Stimulated activated effector memory CD8-positive, alpha-beta T cell treated with anti-CD3 and anti-CD28 coated beads, Interleukin-12 subunit alpha, Interleukin-12 subunit beta, amount 100 ng/mL, for 72 hours (primary cell): ENCODE measurements at places on chromosomes 12 and 14.

- peak; percentile 89 for DNase-seq
These were observed at the start of gene ADSS1 for GRCh38 chr14:104723651-104724406. TSS of gene ADSS1 (plus strand) at chr14:104724229. CDS start at chr14:104724271, 42 bp downstream.

GRCh38 chr14:96029089-96029645, 10.0 kb upstream of the C14orf132 start:
- DNase-seq = no peak

GRCh38 chr14:80393766-80394165, 182.5 kb upstream of the DIO2 start:
- DNase-seq = no peak

- no peak for DNase-seq
These were observed 81.4 kb upstream of the KRAS start for GRCh38 chr12:25332143-25332542.

DNA sequence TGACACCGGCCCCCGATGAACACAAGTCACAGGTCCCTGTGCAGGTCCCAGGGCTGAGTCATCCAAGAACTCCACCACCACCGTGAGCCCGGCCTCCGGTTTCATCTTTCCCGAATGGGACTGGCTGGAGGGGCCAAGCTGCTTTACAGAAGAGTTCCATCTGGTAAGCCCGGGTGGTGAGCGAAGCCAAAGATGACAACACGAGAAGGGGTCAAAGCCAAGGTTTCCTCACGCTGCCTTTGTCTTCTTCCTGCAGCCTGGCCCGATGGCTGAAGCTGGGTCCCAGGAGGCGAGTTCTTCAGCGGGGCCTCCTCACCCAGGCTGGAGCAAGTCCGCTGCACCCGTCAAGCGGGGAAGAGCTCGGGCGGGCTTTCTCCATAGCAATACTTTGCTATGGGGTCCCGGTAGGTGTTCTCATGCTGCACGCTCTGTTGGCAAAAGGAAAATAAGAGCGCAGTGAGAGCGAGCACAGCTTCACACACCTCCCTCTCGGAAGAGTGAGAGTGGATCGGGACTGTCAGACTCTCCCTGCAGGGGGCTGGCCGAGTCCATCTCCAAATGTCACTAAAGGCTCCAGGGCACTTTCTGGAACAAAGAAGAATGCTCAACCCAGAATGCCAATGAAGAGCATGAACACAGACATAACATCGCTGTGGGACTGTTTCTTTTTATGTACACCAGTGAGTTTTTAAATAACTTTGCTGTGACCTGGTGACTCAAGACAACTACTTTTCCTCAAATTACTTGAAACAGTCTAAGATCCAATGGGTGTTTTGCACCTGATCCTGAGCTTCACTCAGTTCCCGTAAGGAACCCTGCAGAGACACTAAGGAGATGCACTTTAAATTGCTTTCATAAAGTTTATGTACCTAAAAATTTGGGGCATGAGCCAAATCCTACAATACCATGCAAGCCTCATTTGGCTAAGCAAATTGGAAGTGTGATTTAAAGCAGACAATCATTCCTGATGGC, 20.1 kb downstream of the SPRING1 start:
- no peak for DNase-seq

GRCh38 chr12:41932470-41932991, 212.1 kb downstream of the GXYLT1 start:
- DNase-seq = no peak

DNA sequence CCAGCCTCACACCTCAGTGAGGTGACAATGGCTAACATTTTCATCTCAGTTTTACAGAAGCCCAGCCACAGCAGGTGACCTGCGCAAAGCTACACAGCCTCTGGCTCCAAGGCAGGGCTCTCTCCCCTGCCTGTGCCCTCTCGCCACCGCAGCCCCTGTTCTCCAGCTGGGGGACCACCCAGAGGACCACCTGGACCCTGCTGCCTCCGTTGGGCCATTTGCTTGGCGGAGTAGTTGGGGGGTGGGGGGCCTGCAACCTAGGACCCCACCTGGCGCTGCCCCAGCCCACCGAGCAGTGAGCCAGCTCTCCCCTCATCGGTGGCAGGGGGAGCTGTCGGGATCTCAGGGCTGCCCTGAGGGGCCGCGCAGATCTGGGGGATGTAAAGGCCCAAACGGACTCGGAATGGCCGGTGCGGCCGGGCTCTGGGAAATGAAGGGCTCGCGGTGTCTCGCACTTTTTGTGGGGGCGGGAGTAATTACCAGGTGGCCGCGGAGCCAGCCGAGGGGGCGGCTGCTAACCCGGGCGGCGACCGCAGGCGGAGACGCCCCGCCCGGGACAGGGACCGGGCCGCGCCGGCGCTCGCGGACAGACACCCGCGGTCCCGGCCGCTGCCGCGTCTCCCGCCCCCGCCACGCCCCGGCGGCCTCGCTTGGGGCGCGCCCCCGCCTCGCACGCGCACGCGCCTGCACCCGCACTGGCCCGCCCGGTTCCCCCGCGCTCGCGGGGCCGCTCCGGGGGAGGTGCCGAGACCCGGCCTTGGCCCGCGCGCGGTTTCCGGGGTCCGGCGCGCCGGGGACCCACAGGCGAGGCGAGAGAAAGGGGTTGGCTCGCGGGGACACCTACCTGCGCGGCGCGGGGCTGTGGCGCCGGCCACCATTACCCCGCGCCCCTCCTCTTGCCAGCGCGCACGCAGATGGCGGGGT, 8.6 kb upstream of the GPR68 start:
- no peak for DNase-seq

DNA sequence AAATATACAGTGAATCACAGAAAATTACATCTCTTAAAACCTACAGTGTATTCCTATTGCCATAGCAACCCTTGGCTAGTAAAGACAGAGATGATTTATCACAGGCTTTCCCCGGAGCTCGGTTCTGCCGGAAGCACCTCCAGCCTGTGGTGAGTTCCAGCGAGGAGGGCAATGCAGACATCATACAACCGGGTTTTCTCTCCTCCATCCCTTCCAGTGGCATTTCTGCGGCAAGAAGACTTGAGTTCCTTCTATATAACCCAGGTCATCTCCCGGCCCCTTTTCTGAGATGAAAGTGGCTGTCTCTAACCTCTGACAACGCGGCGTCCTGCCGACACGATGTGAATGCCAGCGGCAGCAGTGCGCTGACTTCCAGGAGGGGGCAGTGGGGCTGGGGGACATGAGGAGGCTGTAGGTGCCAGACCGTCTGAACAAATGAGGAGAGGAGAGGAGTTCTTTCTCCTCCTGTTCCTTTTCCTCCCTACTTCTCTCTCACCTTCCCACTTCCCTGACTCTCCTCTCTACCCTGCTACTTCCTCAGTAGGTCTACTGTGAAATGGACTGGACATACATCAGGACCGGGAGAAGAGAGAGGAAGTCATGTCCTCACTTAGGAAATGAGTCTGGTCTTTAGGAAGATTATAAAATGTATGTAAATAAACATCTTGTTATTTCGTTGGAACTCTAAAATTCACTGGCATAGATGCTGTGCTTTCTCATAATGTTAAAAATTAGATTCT, 68.6 kb upstream of the MAX start:
- DNase-seq = no peak

GRCh38 chr14:95137804-95138167, 19.5 kb downstream of the DICER1 start:
- no peak for DNase-seq

DNA sequence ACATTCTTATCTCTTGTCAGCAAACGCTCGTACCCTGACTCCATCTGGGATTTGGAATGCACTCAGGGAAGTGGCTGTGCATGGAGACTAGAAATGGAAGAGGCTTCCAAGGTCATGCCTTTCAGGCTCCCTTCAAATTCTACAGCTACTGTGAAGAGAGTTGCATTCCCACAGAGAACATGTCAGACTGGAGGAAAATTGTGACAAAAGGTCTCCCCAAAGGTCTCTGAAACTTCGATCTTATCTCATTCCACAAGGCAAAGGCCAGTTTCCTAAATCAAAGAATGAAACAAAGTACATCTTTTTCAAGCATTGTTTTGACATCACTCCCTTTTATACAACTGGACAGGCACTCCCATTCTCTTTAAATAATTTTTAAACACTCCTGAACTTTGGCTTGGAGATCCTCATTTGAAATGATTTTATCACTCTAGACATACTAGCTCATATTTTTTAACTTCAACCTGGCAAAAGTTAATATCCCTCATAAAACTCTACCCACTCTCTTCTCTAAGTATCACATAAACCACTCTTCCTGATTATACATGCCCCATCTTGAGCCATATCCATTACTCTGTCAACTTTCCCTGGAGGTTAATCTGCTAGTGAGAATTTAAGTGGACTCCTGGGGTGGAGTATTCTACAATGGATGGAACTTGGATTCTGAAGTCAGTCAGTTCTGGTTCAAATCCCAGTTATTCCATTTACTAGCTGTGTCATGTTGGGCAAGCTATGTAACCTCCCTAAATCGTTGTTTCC, 218.1 kb upstream of the HMGA2 start:
- DNase-seq = no peak

GRCh38 chr14:100567009-100567876, 20.0 kb downstream of the BEGAIN start:
- DNase-seq = no peak

DNA sequence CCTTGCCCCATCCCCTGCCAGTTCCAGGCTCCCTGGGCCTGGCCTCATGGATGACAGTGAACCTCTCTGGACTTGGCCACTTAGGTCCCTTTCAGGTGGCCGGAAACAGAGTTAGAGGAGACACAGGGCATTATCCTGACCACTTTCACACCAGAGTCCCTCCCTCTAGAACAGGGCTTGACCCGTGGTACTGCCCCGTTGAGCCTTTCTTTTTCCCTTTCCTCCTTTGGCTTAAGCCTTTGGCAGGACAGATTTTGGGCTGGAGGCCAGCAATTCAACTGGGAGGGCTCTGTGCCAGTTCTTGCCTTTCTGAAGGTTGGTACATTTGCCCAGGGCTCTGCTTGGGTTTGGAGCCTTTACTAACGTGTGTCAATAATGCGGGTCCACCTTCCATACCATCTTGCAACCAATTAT, 22.8 kb downstream of the TPCN1 start:
- DNase-seq = no peak

DNA sequence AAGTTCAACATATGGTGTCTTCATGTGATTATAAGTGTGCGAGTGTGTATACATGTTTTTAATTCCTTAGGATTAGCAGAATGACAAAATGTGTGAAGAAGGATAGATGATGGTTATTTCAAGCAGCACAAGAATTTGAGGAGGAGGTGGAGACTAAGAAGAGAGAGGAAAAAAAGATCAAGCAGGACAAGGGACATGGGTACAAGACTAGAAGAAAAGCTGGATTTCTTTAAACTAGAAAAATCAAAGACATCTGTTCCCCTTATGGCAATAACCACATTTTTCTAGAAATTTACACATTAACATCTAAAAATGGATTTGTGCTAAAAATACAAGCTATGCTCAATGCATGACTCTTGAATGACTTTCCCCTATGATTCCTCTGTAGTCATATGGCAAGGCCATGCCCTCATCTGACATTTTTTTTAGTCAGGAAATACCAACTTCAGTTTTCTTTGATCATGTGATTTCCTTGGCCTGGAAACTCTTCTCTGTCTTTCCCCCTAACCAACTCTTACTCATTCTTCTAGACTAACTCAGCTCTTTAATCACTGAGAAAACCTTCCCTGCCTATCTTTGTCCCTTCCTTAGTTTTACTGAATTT, 435.8 kb downstream of the NRXN3 start:
- no peak for DNase-seq

DNA sequence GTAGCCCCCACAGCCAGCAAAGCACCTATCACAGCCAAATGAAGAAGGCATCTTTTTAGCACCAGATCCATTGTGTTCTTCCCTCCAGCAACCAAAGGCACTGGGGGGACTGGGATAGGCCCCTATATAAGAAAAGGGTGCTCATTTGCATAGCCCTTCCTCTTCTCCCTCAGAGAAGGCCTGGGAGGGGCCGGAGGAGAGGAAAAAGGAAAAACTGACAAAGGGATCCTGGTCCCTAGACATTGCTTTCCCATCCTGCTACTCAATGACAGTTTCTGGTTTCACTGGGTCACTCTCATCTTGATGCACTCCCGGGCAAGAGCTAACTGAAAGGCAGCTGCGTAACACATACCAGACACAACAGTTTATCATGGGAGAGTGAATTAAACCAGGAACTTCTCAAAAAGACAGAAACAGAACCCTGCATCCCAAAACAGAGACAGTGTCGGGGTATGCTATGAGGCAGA, at the start of gene PMEL:
TSS of gene PMEL (minus strand) at position 102 of the 467 bp plus-strand sequence. CDS start at position 71, 31 bp downstream.
- DNase-seq = no peak

DNA sequence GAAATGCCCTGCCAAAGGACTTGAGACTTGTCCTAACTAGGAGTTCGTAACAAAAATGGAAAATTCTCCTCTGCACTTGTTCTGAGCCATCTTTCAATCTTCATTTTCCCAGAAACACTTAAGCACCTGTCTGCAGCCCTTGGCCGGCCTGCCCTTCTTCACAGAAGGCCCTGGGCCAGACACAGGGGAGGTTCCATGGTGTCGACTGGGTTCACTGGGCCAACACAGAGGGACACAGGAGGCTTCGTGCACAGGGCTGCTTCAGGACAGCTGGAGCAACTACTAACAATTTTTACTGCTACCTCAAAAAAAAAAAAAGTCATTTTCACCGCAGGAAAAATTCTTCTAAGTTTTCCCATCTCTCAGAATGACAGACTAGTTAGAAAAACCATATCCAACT, 19.6 kb downstream of the NID2 start:
- no peak for DNase-seq

GRCh38 chr12:53939141-53940108, 794 bp downstream of the HOXC13 start:
- no peak for DNase-seq

- no peak for DNase-seq
These were observed 54.7 kb downstream of the DICER1 start for GRCh38 chr14:95102680-95103044.

DNA sequence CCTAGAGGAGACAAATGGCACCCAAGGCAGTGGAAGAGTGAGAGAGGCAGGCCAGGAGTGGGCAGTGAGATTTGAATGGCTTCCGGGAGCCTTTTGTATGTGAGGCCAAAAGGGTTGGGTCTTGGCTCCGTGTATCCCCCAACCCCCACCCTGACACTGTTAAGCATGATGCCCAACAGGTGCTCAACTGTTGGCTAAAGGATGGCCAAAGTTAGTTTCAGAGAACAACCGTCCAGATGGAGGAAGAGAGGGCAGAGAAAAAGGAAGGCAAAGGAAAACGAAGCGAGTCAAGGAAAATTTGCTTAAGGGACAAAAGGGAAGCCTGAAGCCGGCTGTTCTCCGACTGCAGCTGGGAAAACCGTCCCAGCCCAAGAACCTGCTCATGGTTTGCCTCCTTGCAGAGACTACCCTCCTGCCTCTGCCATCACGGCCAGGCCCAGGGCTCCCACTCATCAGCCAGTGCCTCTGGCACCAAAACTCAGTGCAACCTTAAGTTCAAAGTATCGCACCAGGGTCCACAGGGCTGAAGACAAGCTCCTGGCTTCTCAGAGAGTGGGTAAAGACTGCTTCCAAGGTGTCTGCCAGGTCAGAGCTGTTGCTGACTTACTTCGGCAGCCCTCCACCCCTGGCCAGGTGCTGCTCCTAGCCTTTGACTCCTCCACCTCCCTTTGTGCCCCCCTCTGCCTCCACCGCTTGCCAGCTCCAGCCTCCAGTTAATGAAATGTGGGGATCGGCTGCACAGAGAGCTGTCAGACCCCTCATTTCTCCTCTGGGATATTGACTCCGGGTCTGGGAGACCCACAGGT, 4.2 kb upstream of the C1QL4 start:
- no peak for DNase-seq
